ENCODE measurements at places on chromosomes 5 and 9.

GRCh38 chr5:9149988-9150387 lies 395.9 kb downstream of the SEMA5A start:
- no peak for DNase-seq

- DNase-seq = no peak
These were observed 75.4 kb downstream of the NFIB start for GRCh38 chr9:14238518-14238917.

DNA sequence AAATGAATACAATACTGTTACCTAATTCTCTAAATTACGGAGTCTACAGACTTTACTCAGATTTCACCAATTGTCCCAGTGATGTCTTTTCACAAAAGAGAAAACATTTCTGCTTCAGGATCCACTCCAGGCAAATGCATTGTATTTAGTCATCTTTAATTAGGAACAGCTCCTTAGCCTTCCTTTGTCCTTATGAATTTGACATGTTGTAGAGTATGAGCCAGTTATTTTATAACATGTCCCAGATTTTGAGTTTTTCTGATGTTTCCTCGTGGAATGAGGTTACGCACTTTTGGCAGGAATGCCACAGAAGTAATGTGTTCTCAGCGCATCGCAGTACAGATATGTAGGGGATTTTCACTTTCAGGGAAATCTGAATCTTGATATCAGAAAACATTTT lies 10.5 kb downstream of the HABP4 start:
- DNase-seq = no peak

- no peak for DNase-seq
These were observed 12.9 kb downstream of the MSX2 start for GRCh38 chr5:174737330-174737729.

GRCh38 chr5:18159331-18159730 lies 525.1 kb downstream of the TAF11L14 start:
- no peak for DNase-seq

DNA sequence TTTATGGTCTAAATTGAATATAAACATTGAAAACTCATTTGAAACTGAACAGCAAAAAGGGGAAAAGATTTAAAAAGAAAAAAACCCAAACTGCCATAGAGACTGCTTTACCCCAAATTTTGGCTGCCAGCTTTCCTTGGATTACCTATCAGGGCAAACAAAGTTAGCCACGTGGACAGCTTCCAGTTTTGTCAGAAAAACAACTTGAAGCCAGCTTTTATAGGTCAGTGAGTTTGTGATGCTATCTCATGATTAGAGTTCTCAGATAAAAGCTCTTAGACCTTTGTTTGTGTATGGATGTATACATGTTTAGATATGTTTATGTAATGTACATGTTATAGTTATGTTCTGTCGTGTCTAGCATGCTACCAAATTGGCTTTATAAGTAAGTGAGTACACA lies 16.1 kb downstream of the FBP2 start:
- DNase-seq = no peak

DNA sequence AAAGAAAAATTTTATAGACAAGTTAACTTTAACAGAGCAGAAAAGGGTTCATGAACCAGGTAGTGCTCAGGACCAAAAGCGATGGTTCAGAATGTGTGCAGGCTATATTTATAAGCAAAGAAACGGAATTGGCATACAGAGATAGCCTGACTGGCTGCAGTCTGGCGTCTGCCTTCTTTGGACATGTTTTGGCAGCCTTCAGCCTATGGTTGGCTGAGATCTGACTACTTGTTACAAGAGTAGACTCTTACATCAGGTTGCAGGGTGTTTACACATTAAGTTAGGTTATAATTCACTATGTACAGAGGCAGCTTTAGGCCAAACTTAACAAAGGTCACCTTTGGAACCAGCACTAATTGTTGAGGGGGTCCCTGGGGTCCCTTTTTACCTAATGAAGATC lies 7.0 kb downstream of the NOP16 start:
- no peak for DNase-seq

- no peak for DNase-seq
These were observed 1864.2 kb upstream of the WWC1 start for GRCh38 chr5:166427211-166427610.

- DNase-seq = no peak
These were observed 72.5 kb upstream of the PANK3 start for GRCh38 chr5:168651648-168652047.

GRCh38 chr9:113570106-113570505 lies 106.6 kb downstream of the RGS3 start:
- no peak for DNase-seq

GRCh38 chr5:128546658-128547281 lies 8.7 kb upstream of the FBN2 start:
- DNase-seq = no peak

DNA sequence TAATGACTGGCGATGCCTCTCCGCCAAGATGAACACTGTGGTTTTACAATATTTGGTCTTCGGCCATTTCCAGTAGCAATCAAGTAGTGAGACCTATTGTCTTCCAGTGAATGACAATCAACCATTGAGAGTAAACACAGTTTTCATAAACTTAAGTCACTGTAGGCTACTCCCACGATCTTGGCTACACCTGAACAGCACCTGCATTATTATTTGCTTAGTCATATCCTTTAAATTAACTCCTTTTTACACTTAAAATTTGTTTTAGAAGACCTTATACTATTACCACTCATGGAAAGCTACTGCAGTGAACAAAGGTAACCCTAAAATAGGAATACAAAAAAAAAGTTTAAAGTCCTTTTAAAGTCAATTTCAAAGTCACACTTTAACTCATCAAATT lies 58.2 kb downstream of the ZNF354C start:
- DNase-seq = no peak

GRCh38 chr5:123180676-123181393 lies 91.8 kb downstream of the PRDM6 start:
- no peak for DNase-seq

DNA sequence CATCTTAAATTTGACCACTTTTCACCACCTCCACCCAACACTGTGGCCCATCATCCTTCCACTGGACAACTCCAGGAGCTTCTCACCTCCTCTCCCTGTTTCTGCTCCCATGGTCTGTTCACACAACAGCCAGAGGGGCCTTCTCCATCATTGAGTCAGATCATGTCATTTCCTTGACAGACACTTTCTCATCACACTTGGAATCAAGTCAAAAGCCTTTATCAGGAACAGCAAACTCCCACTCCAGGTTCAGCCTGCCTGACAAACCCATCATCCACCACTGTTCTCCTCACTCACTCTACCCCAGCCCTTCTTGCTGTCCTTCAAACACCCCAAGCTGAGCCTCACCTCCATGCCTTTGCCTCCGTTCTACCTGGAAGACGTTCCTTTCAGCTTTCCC lies 78.4 kb upstream of the ADRA1B start:
- no peak for DNase-seq

DNA sequence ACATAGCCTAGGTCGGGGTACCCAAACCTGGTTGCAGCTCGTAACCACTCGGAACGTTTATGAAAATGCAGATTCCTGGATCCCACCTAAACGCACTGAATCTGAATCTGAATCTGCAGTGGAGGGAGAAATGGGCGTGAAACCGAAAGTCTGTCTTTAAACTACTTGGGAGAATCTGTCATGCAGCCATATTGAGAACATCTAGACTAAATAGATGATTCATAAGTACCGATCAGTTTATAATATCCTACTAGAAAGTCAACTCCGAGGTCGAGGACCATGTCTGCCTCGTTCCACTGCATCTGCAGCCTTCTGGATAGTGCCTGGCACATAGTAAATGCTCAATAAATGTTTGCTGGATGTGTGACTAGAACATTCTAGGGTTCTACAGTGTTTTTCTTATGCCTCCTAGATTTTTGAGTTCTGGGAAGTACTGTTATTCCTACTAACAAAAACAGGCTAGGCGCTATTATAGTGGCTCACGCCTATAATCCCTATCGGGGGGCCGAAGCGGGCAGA lies 632 bp downstream of the COQ4 start:
- DNase-seq = no peak

DNA sequence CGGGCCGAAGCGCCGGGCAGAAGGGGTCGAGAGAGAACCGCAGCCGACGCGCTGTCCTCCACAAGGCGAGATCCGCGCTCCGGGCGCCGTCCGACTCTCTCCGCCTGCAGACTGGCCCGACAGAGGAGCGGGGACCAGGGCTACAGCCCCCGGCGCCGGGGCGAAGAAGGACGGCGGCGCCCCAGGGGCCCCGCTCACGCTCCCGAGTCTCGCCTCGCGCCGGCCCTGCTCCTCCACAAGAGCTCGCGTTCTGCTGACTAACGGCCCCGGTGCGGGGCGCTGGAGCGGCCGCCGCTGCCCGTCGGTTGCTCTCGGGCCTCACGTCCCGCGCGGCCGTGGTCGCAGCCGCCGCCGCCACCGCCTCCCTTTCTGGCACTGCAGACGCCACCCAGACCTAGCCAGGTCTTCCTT lies 338 bp downstream of the ABHD17B start:
- no peak for DNase-seq

- no peak for DNase-seq
These were observed 15.6 kb upstream of the NREP start for GRCh38 chr5:111772456-111773122.

DNA sequence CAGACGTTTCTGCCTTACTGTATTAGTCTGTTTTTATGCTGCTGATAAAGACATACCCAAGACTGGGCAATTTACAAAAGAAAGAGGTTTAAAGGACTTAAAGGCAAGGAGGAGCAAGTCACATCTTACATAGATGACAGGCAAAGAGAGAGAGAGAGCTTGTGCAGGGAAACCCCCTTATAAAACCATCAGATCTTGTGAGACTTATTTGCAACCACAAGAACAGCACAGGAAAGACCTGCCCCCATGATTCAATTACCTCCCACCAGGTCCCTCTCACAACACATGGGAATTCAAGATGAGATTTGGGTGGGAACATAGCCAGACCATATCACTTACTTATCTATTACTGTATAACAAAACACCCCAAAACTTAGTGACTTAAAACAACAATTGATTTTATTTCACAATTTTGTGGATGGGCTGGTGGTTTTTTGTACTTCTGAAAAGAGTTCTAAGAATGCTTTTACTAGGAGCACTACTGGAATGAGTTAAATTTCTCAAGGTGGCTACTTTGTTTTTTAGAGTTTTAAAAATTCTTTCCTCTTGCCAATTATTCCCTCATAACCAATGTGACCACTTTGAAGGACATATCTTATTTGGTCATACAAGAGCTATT lies 10.3 kb downstream of the RUSC2 start:
- DNase-seq = no peak

DNA sequence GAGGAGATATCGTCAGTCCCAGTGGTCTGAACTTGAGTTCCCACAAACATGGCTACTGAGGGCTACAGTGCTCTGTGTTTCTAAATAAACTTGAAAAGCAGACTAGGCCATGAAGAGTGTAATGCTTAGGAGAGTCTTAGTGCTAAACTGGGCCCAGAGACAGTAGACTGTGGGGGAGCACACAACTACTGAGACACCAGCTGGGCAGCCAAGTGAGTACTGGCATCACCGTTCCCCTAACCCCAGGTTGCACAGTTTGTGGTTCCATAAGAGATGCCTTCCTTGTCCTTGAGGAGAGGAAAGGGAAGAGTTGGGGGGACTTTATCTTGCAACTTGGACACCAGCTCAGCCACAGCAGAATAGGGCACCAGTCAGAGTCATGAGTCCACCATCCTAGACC lies 172.1 kb upstream of the DMRTA1 start:
- DNase-seq = no peak

GRCh38 chr5:32928761-32929160 lies 217.6 kb downstream of the NPR3 start:
- DNase-seq = no peak

DNA sequence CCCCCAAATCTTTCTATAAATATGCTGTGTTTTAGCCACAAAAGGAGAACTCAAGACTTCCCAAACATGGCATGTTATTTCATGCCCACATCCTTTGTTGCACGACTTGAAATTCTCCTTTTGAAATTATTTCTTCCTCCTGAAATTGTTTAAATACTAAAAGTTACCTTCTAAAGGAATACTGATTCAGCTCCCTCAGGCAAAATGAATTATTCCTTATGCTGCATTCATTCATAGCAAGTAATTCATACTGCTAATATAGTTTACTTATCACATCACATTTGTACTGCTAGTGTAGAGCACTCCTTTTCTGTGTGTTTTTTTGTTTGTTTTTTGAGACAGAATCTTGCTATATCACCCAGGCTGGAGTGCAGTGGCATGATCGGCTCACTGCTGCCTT lies 45.7 kb downstream of the BHMT start:
- DNase-seq = no peak

DNA sequence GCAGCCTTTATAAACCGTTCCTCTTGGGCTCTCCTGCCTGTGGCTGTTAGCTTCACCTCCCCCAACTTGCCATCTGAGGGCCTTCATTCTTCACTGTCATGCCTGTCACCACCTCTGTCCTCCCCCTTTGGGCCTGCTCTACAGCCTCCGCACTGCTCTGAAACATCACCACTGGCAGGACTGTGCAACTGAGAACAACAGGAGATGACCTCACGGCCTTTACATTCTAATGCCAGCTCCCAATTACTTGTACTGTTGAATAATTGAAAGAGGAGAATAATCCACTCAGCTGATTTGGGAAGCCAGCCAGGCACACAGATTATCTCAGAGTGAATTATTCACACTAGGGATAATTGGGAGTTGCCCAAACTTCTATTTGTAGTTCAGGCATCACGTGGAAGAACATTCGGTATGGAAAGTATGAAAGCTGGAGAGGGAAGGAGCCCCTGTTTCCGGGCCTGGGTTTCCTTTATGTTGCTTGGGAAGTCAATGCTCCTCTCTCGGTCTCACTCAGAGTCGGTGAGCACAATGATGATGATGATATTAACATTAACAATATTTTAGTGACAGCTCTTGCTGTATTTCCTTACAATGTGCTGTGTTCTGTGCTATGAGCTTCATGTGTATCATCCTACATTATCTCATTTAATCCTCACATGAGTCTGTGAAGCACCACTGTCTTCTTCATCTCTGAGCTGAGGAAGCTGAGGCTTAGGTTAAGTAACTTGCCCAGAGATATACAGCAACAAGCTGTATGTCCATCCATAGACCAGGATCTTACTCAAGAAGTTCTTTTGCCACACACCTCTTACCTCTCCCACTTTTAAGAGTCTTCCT lies 99.3 kb upstream of the LRRTM2 start:
- DNase-seq = no peak

Measured in activated CD8-positive, alpha-beta memory T cell treated with anti-CD3 and anti-CD28 coated beads for 1 hour (primary cell).